Stimulated activated CD8-positive, alpha-beta memory T cell treated with anti-CD3 and anti-CD28 coated beads, Interleukin-7, amount 100 ng/mL, for 24 hours (primary cell): ENCODE measurements at places on chromosomes 16 and 17.

DNA sequence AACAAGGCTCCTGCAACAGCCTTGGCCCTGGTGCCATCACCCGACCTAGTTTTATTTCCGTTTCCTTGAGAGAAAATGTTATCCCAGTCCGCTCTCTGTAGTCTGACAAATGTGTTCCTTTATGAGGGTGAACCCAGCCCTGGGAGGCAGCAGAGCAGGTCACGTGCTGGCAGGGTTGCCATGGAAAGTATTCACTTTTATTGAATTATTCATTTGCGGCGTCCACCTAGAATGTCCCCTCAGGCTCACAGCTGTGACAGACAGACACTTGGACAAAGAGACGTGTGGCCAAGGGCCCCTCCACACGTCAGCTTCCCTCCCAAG lies 90.0 kb downstream of the WSCD1 start:
- DNase-seq, result no peak

- DNase-seq, result no peak
These were observed 3.4 kb downstream of the TERF2 start for GRCh38 chr16:69382421-69382820.

- no peak for DNase-seq
These were observed 36.4 kb downstream of the RHBDL3 start for GRCh38 chr17:32302037-32302436.

DNA sequence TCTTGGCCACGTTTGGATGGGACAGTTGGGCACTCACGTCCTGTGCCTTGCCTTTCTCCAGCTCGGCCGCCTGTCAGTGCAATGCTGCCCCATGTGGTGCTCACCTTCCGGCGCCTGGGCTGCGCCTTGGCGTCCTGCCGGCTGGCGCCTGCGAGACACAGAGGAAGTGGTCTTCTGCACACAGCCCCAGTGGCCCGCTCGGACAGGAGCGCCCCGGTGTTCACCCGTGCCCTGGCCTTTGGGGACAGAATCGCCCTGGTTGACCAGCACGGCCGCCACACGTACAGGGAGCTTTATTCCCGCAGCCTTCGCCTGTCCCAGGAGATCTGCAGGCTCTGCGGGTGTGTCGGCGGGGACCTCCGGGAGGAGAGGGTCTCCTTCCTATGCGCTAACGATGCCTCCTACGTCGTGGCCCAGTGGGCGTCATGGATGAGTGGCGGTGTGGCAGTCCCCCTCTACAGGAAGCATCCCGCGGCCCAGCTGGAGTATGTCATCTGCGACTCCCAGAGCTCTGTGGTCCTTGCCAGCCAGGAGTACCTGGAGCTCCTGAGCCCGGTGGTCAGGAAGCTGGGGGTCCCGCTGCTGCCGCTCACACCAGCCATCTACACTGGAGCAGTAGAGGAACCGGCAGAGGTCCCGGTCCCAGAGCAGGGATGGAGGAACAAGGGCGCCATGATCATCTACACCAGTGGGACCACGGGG lies 7.1 kb downstream of the ACSF3 start:
- DNase-seq, result no peak

DNA sequence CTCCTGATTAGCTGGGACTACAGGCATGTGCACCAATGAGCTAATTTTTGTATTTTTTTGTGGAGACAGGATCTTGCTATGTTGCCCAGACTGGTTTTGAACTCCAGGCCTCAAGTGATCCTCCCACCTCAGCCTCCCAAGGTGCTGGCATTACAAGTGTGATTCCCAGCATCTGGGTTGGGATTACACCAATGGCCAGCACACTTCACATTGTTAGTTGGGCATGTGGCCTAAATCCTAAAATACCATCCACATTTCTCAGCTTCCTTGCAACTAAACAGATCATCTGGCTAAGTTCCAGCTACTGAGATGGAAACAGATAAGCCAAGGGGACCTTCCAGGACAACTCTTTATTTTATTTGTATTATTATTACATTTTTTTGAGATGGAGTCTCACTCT lies 9.9 kb downstream of the RABEP2 start:
- DNase-seq, result no peak

DNA sequence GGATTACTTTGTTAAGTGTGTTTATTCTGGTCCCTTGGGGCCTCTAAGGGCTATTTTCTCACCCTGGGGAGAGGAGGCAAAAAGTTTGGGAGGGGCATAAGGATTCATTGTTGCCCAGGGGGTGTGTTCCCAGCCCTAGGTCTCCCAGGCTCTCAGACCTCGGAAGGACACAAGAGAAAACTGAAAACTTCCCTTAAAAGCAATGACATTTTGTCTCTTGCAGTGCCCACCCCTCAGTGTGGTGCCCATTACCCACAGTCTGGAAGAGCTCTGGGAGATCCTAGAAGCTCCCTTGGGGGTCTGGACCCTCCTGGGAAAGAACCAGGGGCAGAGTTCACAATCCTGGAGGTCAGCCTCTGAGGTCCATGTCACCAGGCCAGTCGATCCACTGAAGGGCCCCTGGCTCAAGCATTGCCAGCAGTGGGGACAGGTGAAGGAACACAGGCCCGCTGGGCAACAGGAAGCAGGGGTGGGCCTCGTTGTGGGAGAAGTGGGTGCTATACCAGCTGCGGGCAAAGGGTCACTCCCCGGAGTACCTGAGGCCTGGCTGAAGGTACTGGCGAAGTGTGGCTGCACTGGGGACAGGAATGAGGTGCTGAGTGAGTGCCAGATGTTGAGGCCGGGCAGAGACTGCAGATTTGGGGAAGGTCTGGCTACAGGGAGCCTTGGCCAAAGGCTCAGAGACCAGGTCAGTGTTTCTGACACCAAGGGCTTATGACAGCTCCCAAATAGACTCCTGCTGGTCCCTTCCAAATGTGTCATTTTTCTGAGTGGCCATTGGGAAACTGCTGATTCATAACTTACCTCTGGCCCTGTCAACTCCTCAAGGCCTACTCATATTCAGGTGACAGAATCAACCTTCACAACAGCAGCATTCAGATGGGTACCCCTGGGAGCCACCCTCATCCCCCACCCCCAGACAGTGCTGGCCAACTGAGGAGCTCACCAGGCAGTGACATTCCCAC lies 4.6 kb upstream of the ZNF747 start:
- no peak for DNase-seq

- no peak for DNase-seq
These were observed 167.4 kb upstream of the CACNG3 start for GRCh38 chr16:24088767-24089166.

DNA sequence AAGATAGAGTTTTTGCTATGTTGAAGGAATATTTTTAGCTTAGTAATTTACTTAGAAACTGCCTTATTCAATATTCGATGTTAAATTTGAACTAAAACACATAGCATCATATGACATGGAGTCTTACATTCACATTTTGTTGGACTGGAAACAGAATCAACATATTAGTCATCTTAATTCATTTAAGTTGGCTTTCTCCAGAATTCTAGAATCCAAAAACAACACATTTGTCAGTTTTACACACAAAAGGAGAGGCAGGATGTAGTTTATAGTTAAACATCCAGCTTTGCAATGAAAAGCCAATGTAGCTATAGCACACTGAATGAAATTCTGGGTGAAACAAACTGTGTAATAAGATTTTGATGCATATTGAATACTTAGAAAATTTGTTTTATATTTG lies 43.3 kb downstream of the WWOX start:
- no peak for DNase-seq

DNA sequence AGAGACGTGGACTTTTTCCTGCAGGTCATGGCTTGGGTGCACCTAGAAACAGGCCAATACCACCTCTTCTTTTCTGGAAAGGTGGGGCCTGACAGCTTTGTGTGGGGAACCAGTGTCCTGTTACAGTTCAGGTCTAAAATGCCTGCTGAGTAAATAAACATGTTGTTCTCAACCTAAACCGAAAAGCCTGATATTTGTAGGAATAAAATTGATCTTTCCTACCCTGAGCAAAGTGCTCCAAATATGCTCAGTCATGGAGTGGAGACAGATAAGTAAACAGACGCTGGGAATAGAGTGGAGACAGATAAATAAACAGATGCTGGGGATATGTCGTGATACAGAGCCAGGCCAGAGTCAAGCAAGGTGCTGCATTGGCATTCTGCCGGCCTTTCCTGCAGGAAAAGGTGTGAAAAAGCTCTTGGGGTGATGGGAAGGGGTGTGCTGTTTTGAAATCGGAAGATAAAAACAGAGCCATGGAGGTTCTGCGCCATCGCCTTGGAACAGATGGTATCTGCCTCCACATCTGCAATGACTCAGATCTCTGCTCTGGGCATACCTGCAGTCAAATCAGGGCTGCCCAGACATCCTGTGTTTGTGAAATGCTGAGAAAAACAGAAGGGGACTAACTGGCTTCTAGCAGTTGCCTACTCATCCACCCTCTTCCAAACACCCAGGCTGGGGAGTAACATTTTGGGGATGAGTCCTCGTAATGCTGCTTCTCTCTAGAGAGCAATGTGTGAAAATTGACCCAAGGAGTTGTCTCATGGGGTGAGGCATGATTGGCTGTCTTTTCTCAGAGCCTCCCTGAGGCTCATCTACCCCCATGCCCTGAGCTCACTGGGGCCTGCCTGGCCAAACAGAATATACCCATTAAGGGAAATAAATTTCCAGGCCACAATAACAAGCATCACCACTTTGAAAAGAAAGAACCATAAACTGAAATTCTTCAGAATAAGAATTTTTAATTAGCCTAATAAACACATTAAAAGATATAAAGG lies 16.8 kb upstream of the TRPV2 start:
- no peak for DNase-seq

GRCh38 chr16:69286941-69287713 lies 24.0 kb upstream of the VPS4A start:
- DNase-seq, result no peak

DNA sequence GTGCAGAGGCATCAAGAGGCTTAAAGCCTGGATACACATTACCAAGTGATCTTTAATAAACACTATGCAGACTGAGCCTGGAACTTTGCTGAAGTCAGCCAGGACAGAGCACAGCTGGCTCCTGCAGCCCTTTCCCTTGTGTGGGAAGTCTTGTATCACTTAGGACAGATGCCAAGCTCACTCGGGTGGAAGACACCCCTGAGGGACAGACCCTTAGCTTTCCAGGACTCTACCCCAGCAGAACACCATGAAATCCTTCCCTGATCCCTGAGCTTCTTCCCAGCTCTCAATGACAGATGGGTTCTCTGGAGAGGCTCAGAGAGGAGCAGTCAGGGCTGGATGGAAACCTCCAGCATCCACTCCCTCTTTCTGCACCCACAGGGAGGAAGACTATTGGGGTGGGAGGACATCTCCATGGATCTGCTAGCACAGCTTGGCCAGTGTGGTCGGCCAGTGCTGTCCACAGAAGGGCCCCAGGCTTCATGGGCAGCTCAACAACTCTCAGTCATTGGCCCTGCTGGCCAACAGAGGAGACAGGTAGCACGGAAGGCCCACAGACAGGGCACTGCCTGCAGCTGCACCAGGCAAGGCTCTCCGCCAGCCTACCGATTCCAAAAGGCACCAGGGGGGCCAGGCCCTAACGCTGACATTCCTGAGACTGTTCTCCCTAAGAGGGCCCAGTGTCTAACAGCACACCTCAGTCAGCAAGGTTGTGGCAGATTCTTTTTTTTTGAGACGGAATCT lies 15.9 kb downstream of the RAB5C start:
- no peak for DNase-seq
